Neural crest cell (in vitro differentiated cells): ENCODE measurements at places on chromosomes 13 and 19.

DNA sequence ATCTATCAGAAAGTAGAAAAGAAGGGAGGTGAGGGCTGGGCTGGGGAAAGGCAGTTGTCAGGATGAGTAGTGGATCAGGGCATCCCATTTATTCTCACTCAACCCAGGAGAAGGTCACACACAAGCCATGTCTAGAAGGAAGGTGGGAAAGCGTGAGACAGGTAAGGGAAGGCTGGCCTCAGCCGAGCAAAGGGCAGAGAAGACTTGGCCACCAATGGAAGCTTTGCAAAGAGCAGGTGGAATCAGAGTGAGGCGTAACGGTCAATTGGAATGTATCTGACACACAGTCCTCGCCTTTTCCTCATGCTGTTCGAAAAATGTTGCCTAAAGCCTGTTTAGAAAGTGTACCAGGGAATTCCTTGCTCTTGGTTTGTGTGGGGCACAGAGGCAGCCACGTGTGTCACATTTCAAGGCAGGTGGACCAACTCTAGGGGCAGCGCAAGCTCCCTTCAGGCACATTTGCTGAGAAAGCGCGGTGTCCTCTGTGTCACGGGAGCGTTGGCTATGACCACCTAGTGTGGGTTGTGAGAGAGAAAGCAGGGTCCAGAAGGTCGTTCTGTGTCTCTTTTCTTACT lies 118.8 kb upstream of the SPATA13 start:
- H3K27ac ChIP-seq: peak overlapping the region; percentile 85
- no peaks in the 10 kb centered on the region for H3K27me3 ChIP-seq
- no peak overlapping the region for H3K4me3 ChIP-seq

DNA sequence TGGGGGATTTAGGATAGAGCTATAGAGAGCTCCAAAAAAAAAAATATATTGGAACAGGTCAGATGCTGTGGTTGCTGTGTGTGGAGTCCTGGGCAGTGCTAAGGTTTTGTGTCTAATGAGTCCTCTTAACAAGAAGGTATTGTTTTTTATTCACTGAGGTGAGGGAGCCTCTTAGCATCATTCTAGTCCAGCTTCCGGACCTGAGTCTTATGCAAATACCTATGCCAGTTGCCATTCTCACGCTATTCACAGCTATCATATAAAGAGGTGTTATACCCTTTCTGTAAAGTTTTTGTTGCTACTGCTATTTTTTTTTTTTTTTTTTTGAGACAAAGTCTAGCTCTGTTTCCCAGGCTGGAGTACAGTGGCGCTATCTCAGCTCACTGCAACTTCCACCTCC lies 1.4 kb downstream of the NLRP2 start:
- no peak overlapping the region for H3K27ac ChIP-seq
- no peaks in the 10 kb centered on the region for H3K27me3 ChIP-seq
- H3K36me3 ChIP-seq: peaks cover 5% of the 10 kb centered on the region
- no peak for DNase-seq
- H3K4me1 ChIP-seq: no peaks in the 10 kb centered on the region
- peak overlapping the region; percentile 58 for H3K4me3 ChIP-seq

DNA sequence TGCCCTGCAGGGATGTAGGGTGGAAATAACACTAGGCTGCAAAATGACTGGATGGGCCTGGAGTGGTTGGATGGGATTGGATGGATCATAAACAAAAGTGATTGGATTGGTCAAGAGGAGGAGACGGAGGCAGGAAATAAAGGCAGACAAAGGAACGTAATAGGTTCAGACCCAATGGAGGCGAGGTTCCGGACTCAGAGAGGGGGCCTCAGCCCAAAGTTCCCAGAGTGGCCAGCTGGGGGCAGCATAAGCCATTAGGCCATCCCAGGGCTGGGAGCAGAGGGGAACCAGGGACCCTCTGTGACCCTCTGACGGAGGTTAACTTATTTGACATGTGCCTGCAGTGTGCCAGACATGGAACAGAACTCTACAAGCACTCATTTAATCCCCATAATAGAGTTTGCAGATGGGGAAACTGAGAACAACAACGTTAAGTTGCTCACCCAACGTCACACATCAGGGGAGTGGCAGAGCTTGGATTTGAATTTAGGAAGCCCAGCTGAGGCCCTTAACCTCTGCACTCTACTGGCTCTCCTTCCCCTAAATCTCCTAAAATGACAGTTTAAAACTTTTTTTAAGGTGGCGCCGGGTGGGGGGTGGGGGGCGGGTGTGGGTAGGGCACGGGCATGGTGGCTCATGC lies 15.3 kb upstream of the MAP1S start:
- H3K36me3 ChIP-seq: no peaks in the 10 kb centered on the region
- no peak overlapping the region for H3K4me3 ChIP-seq
- H3K4me1 ChIP-seq: peaks cover 4% of the 10 kb centered on the region

DNA sequence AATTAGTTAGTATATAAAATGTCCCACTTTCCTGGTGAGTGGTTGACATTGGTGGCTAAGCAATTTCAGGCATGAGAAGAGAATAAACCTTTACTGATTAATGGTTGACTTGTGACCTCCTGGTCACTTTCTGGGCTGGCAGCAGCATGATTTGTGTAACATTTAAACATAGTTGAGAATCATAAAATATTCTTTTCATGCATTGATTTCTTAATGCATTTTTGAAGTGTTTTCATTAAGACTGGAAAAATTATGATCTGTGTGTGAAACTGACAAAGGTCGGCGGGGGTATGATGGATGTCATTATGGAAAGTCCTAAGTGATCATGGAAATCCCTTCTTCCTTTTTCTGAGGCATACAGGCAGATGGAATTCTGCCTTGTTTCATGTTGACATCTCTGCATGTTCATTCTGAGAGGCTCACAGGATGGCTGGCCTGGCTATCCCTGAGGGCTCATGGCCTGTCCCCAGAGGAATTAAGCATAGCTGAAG lies 98.7 kb upstream of the RNF113B start:
- H3K27me3 ChIP-seq: no peaks in the 10 kb centered on the region
- peak overlapping the region; percentile 40 for H3K4me3 ChIP-seq
- no peaks in the 10 kb centered on the region for H3K36me3 ChIP-seq
- no peak for DNase-seq

GRCh38 chr13:29730253-29730652 lies 120.2 kb downstream of the UBL3 start:
- no peak overlapping the region for H3K27ac ChIP-seq
- peaks cover 15% of the 10 kb centered on the region for H3K4me1 ChIP-seq
- peaks cover 6% of the 10 kb centered on the region for H3K36me3 ChIP-seq
- no peak for DNase-seq
- H3K27me3 ChIP-seq: no peaks in the 10 kb centered on the region
- H3K4me3 ChIP-seq: no peak overlapping the region

GRCh38 chr19:46368116-46368515 lies 21.2 kb downstream of the PPP5C start:
- H3K4me1 ChIP-seq: peaks cover 14% of the 10 kb centered on the region
- H3K27me3 ChIP-seq: no peaks in the 10 kb centered on the region
- DNase-seq: no peak
- no peak overlapping the region for H3K4me3 ChIP-seq
- peaks cover 4% of the 10 kb centered on the region for H3K36me3 ChIP-seq
